Stimulated activated CD4-positive, alpha-beta T cell treated with anti-CD3 and anti-CD28 coated beads, Interleukin-15, amount 100 ng/mL, for 24 hours (primary cell): ENCODE measurements at places on chromosomes 5 and 9.

- DNase-seq, result no peak
Measured at GRCh38 chr5:107512029-107512428, 158.7 kb downstream of the EFNA5 start.

GRCh38 chr5:78627766-78628165, 20.8 kb downstream of the LHFPL2 start:
- DNase-seq, result no peak

- DNase-seq, result no peak
Measured at GRCh38 chr5:172667786-172668593, 26.9 kb downstream of the NEURL1B start.

DNA sequence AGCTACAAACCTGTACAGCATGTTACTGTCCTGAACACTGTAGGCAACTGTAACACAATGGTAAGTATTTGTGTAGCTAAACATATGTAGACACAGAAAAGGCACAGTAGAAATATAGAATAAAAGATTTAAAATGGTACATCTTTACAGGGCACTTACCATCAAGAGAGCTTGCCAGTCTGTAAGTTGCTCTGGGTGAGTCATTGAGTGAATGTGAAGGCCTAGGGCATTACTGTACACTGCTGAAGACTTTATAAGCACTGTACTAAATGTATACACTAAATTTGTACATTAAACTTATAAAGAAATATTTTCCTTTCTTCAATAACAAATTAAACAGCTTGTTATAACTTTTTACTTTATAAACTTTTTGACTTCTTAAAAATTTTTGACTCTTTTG, 20.5 kb downstream of the ADRB2 start:
- DNase-seq, result no peak

DNA sequence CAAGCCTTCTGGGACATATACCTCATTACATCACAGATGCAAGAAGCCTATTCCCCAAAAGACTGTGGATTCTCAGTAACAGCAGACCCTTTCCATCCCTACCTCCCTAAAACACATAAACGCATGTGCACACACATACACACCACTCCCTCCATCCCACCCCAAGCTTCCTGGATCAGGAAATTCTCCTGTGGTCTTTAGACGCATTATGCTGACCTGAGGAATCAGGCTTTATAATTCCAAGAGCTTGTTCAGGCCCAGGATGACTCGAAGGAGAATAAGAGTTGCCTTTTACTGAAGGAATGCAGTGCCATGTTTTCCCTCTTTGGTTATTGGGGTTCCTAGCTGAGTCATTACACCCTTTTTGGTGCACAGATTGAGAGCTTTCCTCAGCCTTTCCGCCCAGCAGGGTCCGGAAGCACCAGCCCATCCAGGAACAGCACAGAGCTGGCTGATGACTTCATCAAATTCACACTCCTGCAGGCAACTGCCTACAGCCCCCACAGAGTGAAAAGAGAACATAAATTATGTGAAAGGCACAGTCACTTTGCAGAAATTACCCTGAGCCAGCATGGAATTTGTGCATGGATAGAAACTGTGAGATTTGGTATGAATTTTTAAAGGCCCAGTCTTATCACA, 385.0 kb upstream of the TRPC7 start:
- no peak for DNase-seq

DNA sequence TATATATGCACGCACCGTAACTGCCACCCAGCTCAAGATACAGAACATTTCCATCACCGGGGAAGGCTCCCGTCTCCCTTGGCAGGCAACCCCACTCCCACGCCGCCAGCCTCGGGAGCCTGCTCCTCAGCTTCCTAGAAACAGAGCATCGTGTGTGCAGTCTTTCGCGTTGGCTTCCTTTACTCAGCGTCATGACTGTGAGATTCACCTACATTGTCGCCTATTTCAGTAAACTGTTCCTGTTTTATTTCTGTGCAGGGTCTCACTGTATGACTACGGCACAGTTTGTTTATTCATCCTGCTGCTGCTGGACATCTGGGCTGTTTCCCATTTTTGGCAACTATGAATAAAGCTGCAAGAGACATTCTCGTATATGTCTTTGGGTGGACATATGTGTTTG, 90.7 kb downstream of the STK10 start:
- no peak for DNase-seq

DNA sequence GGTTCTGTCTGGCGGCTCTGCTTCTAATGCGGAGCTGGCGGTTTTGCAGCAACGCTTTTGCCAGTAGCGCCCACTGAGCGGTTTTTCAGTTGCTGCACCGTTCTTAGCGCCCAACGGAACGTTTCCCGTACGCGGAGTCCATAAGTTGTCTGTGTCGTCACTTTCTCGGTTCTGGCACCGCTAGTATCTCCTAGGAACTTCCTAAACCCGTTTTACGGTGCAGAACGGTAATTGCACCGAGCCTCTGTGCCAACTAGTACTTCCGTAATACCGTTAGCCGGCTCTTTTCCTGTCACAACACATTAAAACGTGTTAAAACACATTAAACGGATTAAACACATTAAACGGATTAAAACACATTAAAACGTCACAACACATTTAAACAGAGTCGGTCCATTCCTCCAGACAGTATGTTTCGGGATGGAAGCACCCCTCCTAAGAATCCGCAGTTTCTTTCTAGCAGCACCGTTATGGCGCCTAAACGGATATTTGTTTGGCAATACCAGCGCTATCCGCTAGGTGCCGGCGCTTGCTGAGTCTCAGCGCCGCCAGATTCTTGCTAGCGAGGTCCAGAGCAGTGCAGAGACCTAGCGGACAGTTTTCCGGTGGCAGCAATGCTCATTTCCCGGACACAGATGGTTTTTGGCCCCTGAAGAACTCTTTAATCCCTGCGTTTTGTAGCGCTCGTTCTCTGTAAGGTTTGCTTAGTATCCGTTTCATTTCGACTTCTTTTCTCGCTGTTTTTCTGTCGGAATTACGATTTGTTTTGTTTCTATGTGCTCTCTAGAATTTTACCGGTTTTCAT, 45.4 kb downstream of the ANXA2R start:
- peak; percentile 91 for DNase-seq

DNA sequence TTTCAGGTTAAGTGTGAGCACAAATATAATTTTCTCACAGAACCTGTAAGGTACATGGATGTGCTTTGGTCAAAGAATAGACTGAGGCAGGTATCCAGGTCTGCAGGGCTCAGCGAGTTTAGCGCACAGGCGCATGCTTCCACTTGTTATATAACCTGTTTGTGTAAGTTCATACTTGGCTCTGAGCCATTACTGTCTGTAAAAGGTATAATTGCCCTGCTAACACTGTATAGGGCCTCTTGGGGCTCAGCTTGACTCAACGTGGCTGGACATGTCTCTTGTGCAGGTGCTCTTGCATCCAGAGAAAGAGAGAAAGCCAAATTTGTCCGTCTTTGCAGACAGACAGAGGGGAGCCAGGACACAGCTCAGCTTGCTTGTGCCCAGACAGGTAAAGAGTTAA, 759.6 kb downstream of the MTRR start:
- DNase-seq, result no peak

- no peak for DNase-seq
Measured at GRCh38 chr5:52356311-52356918, 431.3 kb upstream of the ITGA1 start.

DNA sequence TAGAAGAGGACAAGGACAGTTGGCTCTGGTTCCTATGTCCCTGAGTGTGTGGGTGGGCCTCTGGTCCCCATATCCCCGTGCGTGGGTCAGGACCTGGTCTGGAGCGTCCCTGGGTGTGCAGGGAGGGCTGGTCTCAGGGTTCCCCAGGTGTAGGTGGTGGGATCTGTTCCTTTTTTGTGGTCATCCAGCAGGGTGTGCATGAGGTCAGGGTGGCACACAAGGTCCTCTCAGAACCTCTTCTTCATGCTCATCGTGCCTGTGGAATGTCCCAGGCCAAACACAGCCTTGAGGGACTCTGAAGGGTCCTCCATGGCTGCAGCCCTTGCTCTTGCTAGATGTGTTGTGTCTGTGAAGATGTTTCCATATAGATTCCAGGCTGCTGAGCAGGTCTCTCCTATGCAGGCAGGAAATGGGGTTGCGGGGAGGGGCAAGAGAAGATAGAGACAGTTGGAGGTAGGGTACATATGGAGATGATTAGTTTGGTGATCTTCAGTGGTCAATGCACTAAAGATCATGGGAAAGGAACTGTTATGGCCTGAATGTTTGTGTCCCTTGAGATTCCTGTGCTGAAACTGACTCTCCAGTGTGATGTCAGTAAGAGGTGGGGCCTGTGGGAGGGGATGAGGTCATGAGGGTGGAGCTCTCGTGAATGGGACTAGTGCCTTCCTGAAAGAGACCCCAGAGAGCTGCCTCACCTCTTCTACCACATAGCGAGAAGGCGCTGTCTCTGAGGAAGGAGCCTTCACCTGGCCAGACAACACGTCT, 53.1 kb downstream of the NXNL2 start:
- no peak for DNase-seq

- DNase-seq, result no peak
Measured at GRCh38 chr9:1619915-1620710, 395.0 kb upstream of the SMARCA2 start.

DNA sequence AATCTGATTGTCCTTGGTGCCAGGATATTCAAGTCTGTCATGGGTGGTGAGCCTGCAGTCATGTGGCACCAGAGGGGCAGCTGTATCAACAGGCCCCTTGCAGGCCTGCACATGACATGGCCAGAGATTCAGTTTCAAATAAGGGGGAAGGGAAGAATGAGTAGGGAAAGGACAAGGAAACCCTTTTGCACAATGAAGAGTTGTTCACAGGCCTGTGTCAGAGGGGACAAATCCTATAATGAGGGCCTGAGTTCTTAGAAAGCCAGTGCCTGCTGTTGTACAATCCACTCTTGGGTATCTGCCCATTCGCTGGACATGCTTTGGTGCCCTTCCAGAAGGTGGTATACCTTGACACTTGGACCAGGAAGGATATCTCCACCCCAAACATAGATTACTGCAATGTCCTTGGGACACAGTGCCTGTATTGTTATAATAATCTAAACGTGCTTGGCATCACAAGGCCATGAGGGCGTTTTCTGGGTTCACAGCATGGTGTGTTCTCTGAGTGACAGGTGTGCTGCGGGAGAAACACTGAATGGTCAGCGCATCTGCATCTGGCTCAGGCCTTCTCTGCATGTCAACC, 1.9 kb upstream of the TMEM171 start:
- DNase-seq, result no peak

DNA sequence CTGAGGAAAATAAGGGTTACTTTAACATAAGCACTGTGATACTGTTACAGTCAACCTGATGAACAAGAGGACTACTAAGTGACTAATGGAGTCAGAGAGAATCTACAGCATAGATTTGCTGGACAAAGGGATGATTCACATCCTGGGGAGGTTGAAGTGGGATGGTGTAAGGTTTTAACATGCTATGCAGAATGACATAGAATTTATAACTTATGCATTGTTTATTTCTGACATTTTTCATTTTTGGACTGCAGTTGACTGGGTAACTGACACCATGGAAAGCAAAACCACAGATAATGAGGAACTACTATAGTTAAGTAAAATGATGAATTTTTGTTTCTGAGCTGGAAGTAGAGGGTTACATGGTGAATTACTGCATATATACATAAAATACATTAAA, 389.2 kb downstream of the MAT2B start:
- no peak for DNase-seq

GRCh38 chr5:73352243-73352642, 96.3 kb downstream of the FOXD1 start:
- DNase-seq, result no peak

GRCh38 chr5:124349931-124350330, 396.5 kb downstream of the ZNF608 start:
- DNase-seq, result no peak

GRCh38 chr5:146206257-146206656, 2.9 kb downstream of the RBM27 start:
- DNase-seq, result no peak

GRCh38 chr5:39430461-39430860, 5.7 kb upstream of the DAB2 start:
- DNase-seq, result no peak

GRCh38 chr5:151432210-151432609, 15.2 kb upstream of the SLC36A1 start:
- DNase-seq, result no peak

GRCh38 chr9:3435732-3436131, 90.1 kb downstream of the RFX3 start:
- DNase-seq, result no peak

- DNase-seq, result no peak
Measured at GRCh38 chr5:167478188-167478587, 813.3 kb upstream of the WWC1 start.

GRCh38 chr5:133610489-133611356, 1.6 kb downstream of the FSTL4 start:
- DNase-seq, result peak; percentile 67

GRCh38 chr9:103399535-103399934, 404.4 kb downstream of the CYLC2 start:
- DNase-seq, result no peak

GRCh38 chr5:96483878-96484277, 50.8 kb upstream of the PCSK1 start:
- no peak for DNase-seq

DNA sequence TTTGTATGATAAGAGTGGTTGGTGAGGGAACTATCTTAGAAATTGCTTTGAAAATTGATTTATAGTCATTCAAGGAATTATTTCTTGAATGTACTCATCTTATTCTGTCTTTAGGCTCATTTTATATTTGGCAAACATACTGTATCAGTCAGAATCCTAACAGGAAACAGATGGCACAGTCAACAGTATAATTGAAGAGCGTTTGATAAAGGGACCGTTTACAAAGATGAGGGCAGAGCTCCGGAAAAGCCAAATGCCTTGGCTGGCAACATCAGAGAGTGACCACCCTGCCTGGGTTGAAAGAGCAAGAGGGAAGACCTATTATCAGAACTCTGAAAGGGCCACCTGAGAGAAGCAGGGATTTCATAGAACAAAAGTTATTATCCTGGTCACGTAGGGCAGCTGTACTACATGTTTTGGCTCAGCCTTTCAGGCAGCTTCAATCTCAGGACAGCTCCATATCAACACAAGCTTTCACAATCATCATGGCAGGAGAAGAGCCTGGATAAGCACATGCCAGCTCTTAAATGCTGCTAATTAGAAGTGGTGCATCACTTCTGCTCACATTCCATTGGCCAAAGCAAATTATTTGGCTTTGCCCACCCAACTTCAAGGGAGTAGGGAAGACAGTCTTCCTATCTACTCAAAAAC, 47.2 kb upstream of the ARL15 start:
- no peak for DNase-seq

GRCh38 chr5:57650360-57651069, 167.9 kb upstream of the ACTBL2 start:
- peak; percentile 20 for DNase-seq
